ENCODE measurements at places on chromosomes 3 and 15.
A peak's percentile ranks its signal among the peaks of the same experiment; 100 is the strongest.

GRCh38 chr15:73879426-73879825 is 6.1 kb downstream of the TBC1D21 start:
- DNase-seq = no peak

- DNase-seq = peak; percentile 76
Observed at GRCh38 chr3:56796202-56796601, 5.5 kb downstream of the ARHGEF3 start.

- DNase-seq = peak; percentile 93
Observed at GRCh38 chr15:45454814-45455213, 67.7 kb downstream of the SLC30A4 start.

- DNase-seq = no peak
Observed at GRCh38 chr3:99683876-99684275, 45.5 kb downstream of the COL8A1 start.

- DNase-seq = no peak
Observed at GRCh38 chr3:102512734-102513504, 78.1 kb downstream of the ZPLD1 start.

DNA sequence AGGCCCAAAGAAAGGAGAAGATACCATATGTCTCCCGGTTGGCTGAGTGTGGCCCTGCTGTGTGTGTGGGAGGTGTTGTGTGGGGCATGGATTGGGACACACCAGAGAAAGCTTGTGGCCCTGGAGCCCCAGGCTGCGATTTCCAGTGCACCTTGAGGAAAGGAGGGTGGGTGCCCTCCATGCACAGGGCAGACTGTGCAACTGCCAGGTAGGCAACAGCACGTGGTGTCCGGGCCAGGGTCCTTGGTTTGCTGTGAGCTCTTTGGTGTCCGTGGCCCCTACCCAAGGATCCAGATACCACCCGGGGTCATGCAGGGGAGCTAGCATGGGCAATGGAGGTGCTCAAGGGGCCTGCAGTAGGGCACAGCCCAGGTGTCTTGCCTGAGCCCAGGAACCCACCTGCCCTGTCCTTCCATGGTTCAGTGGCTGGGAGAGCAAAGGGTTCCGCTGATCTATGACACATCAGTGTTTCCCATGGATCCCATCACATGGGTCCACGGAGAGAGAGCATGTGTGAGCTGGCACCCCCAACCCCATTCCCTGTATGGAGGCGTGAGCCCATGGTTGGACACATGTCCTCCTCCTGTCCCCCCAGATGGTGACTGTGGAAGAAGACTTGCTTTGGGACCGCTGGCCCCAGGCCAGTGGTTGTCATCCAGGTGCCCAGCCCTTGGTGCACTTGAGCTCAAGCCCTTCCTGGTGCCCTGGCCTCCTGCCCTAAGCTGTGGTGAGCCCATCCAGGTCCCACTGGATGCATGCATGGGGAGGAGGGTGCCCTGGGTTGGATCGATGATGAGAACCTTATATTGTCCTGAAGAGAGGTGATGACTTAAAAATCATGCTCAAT is 223.4 kb downstream of the SNRPN start:
- DNase-seq = no peak

DNA sequence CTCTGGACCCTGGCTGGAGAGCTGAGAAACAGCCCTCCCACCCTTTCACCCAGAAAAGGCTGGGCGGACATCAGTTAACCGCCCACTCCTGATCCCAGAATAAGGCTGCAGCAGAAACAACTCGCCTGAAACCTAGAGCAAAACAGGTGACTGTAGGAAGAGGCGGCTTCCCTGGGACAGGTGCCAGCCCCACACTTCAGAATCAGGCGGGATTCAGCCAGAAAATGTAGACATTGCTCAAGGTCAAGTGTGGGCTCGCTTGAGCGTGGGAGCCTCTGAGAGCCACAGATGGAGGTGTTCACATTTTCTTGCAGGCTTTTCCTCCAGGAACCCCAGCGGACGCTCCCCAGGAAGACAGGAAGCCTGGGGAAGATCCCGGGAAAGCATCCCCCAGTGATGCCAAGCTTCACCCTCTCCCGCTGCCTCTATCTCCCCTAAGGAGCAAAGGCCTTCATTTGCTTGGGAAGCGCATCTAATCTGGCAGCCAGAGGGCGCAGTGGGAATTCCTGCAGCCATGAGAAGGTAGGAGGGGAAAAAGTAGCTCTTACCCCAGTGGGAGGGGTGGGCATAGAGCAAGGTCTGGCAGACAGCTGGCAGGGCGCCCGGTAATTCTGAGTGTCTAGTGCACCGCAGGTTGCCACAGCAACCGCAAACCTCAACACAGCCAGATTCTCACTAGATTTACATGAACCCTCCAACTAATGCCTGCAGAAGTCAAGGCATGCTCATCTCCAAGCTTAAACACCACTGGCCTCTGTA is 77.7 kb downstream of the OCA2 start:
- peak; percentile 56 for DNase-seq

DNA sequence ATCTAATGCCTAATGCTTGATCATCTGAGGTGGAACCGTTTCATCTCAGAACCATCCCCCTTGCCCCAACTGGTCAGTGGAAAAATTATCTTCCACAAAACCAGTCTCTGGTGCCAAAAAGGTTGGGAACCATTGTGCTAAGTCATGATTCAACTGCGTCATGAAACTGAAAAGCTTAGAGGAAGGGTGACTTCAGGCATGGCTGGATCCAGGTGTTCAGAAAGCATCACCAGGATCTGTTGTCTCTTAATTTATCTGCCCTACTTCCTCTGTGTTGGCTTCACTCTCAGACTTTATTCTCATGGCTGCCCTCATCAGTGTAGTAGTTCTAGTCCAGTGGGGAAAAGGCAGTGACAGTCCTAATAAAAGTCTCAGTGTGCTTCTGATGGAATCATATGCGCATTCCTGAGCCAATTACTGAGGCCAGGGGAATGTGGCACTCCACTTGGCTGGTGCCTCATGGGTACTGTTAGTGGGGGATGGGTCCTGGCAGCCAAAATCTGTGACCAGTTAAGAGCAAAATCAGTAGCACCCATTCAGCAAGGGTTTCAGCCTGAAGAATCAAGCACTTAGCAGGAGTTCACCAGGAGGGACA is 110.3 kb downstream of the WNT5A start:
- DNase-seq = no peak

DNA sequence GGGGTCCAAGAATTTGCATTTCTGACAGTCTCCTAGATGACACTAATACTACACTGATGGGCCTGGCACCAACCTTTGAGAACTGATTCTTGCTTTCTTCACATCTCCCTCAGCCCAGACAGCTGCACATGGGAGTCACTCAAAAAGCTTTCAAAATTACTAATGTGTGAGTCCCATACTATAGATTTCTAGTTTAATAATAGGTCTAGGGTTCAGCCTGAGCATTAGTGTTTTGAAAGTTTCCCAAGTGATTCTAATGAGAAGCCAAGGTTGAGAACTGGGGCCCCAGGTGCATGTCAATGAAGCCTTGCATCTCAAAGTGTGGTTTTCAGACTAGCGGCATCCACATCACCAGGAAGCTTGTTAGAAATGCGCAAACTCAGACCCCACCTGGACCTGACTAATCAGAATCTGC is 159.9 kb upstream of the CMC1 start:
- DNase-seq = no peak

- DNase-seq = peak; percentile 47
Observed at GRCh38 chr3:72722930-72723726, 125.1 kb downstream of the SHQ1 start.

- DNase-seq = no peak
Observed at GRCh38 chr3:122355612-122356011, 27.4 kb downstream of the MIX23 start.

DNA sequence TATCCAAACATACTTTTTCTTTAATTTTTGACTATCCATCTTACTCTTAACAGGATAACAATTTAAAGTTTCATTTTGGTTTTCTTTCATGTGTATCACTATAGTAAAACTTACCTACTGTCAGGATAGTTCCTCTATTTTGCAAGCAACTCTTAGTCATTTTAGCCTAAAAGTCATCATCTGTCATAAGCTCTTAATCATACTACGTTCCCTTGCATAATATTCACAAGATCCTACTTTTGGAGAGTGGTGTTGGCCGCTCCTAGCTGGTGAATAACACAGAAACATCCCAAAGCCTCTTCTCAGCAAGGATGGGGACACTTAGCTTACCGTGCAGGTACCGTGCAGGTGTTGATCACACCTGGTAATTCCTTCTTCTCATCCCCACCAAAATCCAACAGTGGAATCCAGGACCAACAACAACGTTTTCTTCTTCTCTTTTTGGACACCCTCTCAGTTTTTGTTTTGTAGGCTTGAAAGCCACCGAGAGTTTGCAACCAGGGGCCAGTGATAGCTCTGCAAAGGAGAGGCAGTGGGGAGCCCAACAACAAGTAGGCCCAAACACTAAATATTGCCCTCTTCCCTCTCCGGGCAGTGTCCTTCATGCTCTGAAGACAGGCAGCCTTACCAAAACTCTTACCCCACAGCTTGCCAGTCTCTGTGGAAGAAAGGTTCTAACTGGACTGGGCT is 433 bp downstream of the FILIP1L start:
- no peak for DNase-seq

GRCh38 chr3:15989419-15989818 is 185.1 kb upstream of the GALNT15 start:
- DNase-seq = peak; percentile 73

DNA sequence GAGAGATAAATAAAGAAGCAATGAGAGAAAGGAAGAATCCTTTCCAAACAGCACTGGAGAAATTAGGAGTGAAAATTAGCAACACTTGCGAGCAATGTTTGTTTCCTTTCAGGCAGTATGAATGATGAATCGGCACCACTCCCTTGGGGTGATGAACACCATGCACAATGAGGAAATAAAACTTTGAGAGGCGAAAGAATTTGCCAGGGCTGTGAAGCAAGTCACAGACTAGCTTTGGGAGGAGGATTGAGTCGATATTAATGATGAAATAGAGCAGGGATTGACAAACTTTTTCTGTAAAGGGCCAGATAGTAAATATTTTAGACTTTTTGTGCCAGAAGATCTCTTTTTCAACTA is 237.7 kb downstream of the AGBL1 start:
- DNase-seq = peak; percentile 59

- peak; percentile 30 for DNase-seq
Observed at GRCh38 chr15:85421116-85421925, 40.9 kb downstream of the AKAP13 start.

DNA sequence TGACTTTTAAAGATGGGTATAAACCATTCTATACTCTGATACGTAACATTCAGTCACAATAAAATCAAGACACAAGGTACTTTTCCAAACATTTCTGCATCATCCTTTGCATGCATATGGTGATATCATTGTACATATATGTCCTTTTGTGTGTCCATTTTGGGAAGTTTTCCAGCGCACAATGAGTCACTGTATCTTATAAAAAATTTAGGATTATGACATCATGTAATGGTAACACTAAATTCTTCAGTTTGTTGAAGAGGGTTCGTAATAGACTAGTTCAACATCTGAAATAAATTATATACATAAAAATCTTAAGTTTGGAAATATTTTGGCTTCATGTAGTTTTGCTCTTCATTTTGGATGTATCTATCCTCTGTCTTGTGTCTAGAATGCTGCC is 480.9 kb downstream of the ROBO1 start:
- no peak for DNase-seq

DNA sequence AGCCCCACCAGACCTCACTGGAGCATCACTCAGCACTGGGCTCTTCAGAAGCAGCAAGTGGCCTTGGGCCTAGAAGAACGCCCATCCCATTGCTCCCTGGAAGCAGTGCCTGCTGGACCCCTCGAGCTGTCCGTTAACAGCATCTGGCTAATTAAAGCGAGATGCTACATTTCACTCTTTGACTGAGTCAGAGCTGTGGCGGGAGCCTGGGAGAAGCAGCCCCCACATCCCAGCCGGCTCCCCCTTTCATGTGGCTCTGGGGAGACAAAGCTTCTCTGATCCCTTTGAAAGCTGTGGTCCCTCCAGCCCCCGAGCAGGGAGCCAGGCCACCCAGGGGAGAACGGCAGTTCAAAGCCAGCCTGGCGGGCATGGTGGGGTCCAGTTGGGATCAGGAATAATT is 103.7 kb downstream of the MEGF11 start:
- DNase-seq = no peak
